T-helper 1 cell (primary cell): ENCODE measurements at places on chromosomes 16 and 17.

- DNase-seq, result no peak
Measured at GRCh38 chr17:57402681-57403180, 146.4 kb downstream of the MSI2 start.

DNA sequence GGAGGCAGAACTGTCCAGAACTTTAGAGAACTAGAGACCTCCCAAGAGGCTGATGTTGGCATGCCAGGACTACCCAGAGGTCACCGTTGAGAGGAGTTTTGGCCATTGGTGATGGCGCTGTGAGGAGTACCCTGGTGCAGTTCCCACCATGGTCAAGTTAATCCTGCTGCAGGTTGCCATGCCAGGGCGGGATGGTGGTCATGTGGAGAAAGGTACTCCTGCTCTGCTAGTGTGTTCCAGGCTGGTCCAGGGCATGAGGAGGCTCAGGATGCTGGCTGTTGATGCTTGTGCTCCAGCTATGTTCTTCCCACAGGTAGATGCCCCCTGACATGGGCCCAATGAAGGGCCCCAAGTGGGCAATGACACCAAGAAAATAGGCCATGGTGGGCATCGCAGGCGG is 4.1 kb upstream of the PHF12 start:
- DNase-seq, result no peak

- peak; percentile 80 for DNase-seq
Measured at GRCh38 chr17:37025847-37026530, 77.2 kb downstream of the AATF start.

DNA sequence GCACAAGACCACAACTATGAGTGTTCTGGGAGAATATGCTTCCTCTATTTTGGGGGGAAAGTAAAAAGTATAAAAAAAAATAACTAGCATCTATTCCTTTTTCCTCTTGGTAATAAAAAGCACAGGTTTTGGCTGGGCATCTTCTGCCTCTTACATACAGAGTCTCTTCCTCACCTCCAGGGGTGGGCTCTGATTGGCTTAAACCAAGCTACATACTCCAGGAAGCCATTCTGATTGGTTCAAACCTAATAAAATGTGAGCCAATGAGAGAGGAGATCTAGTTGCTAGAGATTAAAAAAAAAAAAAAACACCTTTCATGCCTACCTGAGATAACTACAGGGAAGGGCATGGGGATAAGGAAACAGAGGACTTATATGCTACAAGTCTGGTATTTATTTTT is 365.9 kb upstream of the ERCC4 start:
- no peak for DNase-seq

DNA sequence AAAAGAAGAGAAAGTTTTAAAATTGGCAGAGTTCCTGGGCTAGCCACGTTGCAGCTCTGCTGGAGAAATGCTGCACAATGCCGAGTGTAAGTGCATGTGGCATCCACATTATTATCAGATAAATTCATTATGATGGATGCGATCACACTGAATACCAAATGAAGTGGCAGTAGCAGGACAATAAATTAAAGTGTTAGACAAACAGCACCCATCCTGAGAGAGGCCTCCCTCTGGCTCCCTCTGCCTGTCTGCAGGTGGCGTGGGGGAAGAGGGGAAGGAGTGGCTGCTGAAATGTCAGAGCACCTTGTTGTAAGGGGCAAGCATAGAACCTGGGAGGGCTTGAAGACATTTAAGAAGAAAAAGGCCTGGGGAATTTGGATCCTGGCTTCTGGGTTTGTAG is 324.1 kb downstream of the HAPSTR1 start:
- DNase-seq, result no peak

- DNase-seq, result no peak
Measured at GRCh38 chr16:66741950-66742808, 9.2 kb downstream of the DYNC1LI2 start.

GRCh38 chr17:57587193-57587969 is 157.7 kb downstream of the CCDC182 start:
- DNase-seq, result no peak

DNA sequence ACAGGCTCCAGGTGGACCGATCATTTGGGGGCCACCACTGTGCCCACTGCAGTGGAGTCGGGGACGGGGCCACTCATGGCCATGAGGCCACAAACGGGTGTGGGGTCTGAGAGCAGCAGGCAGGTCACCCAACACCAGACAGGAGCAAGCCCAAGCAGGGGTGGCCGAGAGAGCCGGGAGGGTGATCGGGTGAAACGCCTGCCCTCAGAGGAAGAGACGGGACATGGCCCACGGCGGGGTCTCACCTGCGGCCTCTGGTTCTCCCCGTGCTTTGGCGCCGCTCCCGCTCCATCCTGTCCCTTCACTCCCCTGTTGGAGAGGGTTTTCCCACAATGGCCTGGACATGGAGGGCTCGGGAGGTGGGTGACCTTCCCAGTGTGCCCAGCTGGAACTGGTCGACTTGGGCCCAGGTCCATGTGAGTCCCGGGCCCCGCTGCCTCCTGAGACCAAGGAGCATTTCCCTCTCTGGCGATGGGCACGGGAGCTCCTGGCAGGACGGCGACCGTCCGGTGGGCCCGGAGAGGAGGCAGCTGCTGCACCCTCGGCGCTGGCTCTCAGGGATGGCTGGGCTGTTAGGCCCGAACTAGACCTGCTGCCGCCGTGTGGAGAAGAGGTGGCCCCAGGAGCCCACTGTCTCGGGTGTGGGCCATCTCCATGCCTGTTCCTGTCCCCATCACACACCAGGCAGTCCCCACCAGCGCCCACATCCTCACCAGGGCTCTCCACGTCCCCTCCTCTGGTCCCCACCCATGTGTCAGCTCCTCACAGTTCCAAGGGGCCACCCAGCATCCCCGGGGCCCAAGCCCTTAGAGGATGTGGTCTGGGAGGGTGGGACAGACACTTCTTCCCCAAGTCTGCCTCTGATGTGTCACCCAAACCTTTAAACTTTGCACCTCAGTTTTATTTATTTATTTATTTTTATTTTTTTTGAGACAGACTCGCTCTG is 13.4 kb upstream of the BAHCC1 start:
- DNase-seq, result no peak

DNA sequence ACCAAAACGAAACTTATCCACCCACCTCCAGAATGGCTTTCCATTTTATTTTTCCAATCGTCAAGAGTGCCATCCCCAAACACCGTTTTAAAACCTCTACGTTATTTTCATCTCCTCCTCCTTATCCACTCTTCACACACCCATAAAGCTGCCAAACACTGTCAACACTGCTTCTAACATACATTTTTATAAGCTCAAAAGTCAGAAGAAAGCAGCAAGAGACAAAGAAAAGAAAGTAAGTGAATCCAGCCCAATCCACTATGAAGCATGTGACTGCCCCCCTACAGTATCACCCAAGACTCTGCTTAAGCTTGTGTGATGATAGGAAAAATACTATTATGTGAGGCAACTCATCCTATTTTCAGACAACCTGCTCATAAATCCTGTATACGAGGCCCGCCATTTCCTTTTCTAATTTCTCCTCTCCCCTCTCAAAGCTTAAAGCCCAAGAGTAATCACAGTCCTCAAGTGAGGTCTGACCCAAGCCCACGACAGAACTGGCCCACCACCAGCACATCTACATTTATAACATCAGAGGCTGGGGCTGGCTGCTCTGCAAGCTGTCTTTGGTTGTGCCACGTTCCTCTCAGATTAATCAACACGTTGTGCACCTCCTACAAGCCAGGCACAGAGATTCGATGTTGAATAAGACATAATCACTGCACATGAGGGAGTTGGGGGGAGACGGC is 16.3 kb downstream of the USP31 start:
- DNase-seq, result no peak

DNA sequence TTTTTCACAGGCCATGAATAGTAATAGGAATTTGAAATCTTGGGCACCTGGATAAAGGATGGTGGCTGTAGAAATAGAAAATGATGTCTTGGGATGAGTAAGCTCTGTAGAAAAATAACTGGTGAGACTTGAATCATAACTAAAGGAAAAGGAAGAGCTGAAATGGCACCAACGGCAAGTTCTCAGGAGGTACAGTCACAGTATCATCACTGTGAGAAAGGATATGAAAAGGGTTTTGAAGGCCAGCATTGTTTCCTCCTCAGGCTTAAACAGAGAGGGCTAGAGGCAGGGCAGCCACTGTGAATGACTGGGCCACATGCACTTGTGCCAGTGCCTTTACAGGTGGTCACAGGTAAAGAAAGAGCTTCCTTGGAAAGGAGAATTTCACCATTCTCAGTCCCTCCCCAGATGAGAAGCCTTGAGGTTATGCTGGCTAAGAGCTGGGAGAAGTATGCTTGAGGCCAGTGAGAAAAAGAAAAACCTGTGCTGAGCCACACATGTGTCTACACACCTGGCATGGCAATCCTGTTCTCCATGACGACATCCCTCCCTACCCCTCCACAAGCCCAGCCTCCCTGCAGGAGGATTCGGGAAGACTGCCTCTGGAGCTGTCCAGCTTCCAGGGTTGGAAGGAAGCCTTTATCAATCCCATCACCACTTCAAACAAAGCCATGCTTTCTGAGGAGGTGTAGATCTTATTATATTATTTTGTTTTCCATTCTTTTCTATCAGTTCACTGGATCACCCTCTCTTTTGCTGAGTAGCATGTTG is 3.8 kb upstream of the ANKFN1 start:
- DNase-seq, result no peak

- DNase-seq, result no peak
Measured at GRCh38 chr17:41547921-41548843, 20.1 kb upstream of the KRT19 start.

DNA sequence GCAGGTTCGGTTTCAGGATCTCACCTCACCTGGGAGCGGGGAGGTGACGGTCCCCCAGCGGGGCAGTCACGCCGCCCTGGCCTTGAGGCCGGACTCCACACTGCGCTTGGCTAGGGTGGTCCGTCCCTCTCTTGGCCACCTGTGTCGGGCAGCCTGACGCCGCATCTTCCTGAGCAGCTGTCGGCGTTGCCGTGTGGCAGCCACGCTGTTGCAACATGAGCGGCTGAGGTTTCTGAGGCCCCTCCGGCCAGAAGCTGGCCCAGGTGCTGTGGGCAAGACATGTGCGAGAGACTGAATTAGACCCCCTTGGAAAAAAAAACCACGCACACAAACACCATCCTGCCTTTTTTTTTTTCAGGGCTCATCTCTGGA is 49.2 kb downstream of the IRF8 start:
- DNase-seq, result no peak

DNA sequence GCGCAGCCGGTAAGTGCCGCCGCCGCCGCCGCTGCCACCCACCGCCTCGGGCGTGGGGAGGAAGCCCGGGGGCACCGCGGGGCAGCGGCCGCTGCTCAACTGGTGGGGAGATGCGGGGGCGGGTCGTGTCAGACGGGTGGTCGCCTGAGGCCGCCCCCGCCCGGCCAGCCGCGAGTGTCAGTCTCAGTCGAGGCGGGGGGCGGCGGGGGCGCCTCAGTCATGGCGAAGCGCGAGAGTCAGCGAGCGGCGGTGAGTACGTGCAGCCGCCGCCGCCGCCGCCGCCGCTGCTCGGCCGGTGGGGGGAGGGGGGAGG is 76.2 kb downstream of the CHD9 start:
- no peak for DNase-seq

- DNase-seq, result no peak
Measured at GRCh38 chr16:49436181-49436580, 62.6 kb downstream of the C16orf78 start.

- DNase-seq, result no peak
Measured at GRCh38 chr16:9407206-9407758, 315.8 kb downstream of the HAPSTR1 start.

DNA sequence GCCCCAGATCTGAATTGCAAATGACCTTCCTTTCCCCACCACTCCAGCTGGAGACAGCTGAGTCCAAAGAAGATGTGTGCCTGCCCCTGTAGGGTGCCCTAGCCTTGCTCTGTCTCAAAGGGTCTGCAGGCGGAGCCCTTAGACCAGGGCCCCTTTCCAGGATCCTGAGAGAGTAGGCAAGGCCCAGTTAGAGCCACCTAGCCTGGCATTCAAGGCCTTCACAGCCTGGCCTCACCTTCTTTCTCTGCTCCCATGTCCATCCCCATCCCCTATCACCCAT is 66.6 kb upstream of the LHX1 start:
- no peak for DNase-seq

- peak; percentile 65 for DNase-seq
Measured at GRCh38 chr17:48543107-48543853, 1.6 kb downstream of the HOXB2 start.

- no peak for DNase-seq
Measured at GRCh38 chr17:4535667-4536258, 19.4 kb downstream of the MYBBP1A start.

GRCh38 chr17:77901481-77901880 is 57.0 kb upstream of the TNRC6C start:
- DNase-seq, result no peak

DNA sequence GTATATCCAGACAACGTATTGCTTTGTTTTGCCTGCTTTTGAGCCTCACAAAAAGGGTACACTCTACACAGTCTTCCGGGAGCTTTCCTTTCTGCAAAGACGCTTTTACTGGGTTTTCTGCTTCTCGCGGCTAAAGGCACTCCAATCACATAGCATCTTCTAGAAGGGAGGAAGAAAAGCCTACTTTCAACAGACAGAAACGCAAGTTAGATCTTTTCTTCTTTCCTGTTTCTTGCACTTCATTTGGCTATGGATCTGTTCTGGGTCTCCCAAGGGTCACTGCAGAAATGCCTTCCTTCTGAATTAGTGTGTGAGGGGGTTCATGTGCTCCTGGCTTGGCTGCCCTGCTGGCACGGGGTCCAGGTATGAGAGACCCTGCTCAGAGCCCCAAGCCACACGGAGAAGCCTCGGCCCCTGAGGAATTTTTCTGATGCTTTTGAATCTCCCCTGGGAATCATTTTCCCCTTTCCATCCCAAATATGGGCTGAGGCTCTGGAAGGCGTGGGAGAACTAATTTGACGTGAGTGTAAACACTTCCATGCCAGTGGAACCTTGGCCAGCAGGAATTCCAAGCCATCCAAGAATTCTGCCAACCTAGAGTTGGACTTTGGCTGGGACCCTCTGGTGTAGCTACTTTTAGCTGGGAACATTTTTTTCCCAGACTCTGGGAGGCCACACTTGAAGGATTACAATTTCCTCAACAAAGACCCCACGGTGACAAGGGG is 49.6 kb upstream of the NKD1 start:
- no peak for DNase-seq

- DNase-seq, result no peak
Measured at GRCh38 chr16:53090591-53091411, 36.0 kb downstream of the CHD9 start.

- no peak for DNase-seq
Measured at GRCh38 chr17:13462673-13463124, 139.0 kb downstream of the HS3ST3A1 start.

DNA sequence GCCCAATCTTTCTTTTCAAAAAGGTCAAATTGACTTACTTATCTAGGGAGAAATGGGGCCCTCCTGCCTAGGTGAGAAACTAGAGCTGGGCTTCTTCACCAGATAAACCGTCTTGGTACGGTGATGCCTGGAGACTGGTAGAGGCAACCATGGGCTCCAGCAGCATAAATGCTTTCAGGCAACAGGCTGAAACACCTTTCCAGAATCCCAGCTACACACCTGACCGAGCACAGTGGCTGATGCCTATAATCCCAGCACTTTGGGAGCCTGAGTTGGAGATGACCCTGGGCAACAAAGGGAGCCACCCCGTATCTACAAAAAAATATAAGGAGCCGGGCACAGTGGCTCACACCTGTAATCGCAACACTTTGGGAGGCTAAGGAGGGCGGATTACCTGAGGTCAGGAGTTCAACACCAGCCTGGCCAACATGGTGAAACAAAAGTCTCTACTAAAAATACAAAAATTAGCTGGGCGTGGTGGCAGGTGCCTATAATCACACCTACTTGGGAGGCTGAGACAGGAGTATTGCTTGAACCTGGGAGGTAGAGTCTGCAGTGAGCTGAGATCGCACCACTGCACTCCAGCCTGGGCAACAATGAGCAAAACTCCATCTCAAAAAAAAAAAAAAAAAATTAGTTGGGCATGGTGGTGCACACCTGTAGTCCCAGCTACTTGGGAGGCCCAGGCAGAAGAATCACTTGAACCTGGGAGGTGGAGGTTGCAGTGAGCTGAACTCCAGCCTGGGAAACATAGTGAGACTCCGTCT is 8.0 kb downstream of the TRAF4 start:
- no peak for DNase-seq
